ENCODE measurements at places on chromosomes 4 and X.
A peak's percentile ranks its signal among the peaks of the same experiment; 100 is the strongest.

GRCh38 chr4:17166954-17167353, 268.5 kb upstream of the LDB2 start:
- no peak for DNase-seq

DNA sequence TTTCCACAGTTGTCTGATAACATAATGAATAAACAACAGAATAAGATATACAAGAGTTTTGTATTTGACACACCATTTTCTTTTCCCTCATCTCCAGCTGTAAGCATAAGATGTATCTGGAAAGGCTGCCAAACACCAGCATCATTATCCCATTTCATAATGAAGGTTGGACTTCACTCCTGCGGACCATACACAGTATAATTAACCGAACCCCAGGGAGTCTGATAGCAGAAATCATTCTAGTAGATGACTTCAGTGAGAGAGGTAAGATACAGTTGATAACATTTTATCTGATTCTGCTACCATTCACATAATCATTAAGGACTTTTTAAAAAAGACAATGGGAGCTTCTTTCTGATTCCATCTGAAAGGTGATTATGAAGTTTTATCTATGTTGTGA, 535.2 kb downstream of the GALNTL6 start:
- DNase-seq: no peak

DNA sequence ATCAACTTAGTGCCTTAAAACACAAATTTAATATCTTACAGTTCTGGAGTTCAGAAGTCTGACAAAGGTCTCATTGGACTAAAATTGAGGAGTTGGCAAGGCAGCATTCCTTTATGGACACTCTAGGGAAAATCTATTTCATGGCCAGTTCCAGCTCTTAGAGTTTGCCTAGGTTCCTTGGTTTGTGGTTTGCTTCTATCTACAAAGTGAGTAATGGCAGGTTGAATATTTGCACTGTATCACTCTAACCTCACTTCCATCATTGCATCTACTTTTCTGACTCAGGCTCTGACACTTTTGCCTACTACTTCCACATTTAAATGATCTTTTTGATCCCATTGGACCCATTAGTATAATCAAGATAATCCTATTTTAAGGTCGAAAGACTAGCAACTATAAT, 64.7 kb upstream of the PCDH10 start:
- DNase-seq: no peak

DNA sequence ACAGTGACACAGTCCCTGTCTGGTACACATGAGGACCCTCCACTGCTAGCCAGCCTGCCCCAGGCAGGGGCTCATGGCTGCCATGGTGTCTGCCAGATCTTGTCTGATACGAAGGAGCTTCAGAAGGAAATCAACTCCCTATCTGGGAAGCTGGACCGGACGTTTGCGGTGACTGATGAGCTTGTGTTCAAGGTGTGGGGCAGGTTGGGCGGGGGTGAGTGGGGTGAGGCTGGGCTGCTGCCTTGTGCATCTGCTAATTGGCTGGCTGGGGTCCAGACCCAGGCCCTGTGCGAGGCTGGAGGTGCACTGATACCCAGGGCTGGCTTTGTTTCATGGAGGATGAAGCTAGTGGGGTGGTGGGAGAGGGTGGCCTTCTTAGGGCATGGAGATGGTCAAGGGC, 13.8 kb downstream of the CCDC22 start:
- DNase-seq: no peak

DNA sequence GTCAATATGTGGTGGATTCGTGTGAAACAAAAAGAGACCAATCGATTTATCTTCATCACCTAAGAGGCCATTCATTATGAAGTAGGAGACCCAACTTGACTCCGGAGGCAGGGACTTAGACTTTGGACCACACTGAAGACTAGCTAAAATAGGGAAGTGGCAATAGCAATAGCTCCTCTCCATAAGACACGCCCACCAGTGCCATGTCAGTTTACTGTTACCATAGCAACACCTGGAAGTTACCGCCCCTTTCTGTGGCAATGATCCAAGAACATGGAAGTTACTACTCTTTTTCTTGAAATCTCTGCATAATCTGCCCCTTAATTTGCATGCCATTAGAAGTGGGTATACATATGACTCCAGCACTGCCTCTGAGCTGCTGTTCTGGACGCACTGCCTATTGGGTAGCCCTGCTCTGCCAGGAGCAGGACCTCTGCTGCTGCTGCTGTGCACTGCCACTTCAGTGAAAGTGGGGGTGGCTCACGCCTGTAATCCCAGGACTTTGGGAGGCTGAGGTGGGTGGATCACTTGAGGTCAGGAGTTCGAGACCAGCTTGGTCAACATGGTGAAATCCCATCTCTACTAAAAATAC, 163.2 kb downstream of the PRKX start:
- DNase-seq: peak; percentile 12

DNA sequence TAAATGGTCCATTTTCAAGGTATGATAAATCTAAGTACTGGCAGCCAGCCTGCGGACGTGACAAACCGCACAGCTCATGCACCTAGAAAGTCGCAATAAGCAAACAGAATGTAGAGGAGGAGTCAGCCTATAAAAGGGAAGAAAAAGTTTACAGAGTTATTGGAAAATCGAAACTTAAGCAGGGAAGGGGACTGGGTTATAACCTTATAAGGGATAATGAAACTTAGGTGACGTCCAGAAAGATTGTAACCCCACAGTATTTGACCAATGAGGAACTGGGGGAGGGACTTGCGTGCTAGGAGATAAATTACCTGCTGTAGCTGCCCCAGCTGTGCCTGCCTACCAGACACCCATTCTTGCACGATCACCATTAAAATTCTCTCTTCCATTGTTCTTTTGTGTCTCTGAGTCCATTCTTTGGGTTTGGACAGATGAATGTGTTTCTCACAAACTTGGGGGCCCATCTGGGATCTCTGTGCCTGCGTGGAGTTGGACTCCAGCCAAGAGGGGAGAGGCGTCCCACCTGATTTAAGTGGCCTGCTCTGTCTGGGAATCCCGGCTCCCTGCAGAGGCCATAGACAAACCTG, 61.0 kb downstream of the ZCCHC12 start:
- no peak for DNase-seq

DNA sequence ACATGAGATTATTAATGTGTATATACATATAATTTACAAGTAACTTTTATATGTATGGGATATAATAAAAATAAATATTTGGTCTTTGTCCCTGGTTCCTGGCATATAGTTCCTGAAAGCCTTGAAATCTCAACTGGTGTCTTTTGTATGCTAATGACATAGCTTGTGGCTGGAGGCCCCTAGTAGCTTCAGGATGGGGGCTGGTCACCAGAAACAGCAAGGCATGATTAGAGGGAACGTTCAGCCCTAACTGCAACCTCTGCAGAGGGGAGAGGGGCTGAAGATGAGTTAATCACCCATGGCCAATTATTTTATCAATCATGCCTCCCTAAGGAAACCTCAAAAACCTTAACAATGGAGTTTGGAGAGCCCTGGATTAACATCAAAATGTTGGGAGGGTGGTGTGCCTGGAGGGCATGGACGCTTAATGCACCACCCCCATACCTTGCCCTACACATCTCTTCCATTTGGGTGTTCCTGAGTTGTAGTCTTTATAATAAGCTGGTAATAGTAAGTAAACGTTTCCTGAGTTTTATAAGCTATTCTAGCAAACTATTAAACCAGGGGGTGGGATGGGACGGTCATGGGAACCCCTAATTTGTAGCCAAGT, 21.3 kb downstream of the PIN4 start:
- DNase-seq: no peak

DNA sequence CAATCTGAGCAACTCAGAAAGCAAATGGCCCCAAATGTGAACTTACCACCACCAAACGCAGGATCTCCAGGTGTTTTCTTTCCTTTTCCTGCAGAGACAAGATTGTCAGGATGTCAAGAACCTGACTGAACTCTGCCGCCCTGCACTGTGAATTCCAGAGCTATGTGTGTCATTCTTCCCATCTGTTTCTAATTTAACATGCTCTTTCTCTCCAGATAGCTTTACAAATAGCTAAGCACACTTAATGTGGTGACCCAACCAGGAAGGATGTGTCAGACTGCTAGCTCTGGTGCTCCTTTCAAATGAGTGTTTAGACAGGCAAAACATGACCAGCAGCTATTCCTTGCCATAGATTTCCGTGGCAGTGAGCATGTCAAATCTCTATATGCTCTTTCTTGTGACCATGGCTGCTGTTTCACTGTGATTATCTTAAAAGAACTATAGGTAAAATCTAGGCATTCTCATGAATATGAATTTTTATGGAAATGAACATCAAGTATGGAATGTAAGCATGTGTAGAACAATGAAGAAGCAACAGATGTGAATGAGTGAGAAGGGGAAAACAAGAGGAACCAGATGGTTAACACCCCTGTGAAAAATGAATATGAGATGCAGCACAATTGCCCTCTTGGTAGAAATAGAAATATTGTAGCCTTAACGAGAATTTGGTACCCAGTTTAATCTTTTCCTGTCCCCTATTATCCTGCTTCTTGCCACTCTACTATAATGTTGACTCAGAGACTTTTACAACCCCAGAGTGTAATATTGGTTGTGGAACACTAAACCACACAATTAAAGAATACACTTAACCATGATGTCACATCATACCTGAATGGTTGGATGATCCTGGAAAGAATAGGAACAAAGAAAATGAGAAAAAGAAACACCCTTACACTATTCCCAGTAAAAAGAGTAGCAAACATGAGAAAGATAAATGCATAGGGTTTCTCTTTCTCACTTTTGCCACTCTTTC, 247.8 kb upstream of the DKK2 start:
- DNase-seq: no peak

- no peak for DNase-seq
Observed at GRCh38 chr4:22077571-22077970, 129.0 kb upstream of the KCNIP4 start.

DNA sequence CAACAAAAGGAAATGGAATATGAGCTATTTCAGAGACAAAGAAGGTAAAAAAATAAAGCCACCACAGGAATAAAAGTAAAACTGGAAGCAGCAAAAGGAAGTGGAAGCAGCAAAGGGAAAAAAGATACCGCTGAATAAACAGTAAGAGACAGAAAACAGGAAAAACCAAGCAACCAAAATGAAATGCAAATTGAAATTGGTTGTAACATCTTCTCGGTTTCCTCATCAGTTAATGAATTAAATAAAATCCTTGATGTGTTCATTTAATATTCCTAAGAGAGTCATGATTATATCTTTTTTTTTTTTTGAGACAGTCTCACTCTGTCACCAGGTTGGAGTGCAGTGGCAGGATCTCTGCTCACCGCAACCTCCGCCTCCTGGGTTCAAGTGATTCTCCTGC, 132.8 kb downstream of the DLG3 start:
- no peak for DNase-seq

- DNase-seq: no peak
Observed at GRCh38 chr4:26048378-26048882, 134.4 kb downstream of the SMIM20 start.

- no peak for DNase-seq
Observed at GRCh38 chrX:70254909-70255308, 5.1 kb downstream of the P2RY4 start.

DNA sequence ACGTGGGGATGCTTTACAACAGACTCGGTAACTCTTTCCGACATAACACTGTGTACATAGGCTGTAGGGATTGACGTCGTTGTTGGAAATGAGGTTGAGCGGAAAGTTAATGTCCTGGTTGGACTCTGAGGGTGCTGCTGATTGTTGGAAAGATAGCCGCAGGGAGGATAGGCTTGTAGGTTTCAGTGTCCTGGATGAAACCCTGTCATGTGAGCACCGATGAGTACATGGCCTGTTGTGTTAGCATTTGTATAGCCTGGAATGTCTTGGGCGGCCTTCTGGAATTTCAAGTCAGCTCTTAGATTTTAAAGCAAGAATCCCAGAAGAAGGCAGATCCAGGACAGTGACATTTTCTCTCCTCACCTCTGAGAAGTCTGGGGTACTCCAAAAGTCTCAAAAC, 63.3 kb downstream of the TBC1D14 start:
- no peak for DNase-seq

- DNase-seq: no peak
Observed at GRCh38 chrX:80237072-80237471, 183.2 kb upstream of the TENT5D start.

DNA sequence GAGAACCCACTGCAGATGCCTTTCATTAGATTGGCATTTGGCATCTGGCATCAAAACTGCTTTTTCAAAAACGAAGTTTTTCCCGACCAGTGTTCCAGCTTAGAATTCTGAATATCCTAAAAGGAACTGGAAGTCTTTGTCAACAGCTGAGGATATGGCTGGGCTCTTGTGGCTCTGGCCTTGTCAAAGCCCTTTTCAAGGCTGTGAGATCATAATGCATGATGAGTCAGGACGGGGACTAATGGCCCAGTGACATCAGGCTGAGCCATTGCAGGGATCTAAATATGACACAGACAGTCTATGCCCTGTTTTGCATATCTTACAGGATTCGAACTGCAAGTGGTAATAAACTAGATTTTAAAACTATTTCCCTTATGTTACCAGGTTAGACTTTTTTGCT, 306.4 kb downstream of the PTTG2 start:
- peak; percentile 9 for DNase-seq

All from CD14-positive monocyte (primary cell).